Right ventricle myocardium superior (tissue), 1 donor: ENCODE measurements at places on chromosomes 7 and 10. TPM values are rescaled to one million over a fixed set of nuclear protein-coding genes. Genes with fewer than 3 reads are reported as not detected.

- DNase-seq = no peak
Measured at GRCh38 chr7:109842386-109842785, 1248.5 kb upstream of the LRRN3 start.

- peak; percentile 84 for DNase-seq
Measured at GRCh38 chr10:33661580-33662336, 327.3 kb upstream of the NRP1 start.

DNA sequence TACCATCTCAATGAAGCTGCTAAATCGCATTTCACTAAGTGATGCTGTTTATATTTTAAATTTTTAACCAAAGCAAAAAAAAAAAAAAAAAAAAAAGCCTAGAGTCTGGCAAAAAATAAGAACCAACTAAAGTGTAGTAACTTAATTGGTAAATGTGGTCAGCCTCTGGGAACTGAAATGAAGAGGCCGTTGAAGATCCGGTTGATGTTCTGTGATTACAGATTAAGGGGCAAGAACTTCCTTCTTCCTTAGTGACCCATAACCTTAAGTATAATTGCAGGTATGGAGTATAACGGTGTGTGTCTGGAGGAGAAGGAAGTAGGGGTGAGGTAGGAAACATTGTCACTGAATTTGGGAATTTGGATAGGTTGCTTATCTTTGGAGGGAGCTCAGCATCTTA is 7.7 kb upstream of the SRGN start:
- no peak for DNase-seq

GRCh38 chr7:127771707-127772106 is 119.7 kb downstream of the SND1 start:
- DNase-seq = no peak

Gene GRIFIN
- total RNA-seq = not detected

DNA sequence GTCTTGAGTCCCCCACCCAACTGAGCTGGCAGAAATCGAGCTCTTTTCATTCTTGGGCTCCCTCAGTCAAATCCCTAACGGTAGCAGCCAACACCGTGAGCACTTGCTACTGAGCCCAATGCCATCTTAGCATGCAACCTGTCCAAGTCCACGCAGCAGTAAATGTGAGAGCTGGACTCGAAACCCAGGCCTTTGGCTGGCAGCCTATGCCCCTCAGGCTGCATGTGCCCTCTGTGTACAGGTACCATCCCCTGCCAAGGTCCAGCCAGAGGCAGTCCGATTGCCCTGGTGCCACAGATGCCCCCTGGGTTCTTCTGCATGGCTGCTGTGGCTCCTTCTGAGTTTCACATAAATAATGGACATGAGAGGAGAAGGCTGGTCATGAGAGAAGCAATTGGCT is 1.2 kb upstream of the TMEM273 start:
- DNase-seq = no peak

- no peak for DNase-seq
Measured at GRCh38 chr10:71538608-71539260, 142.0 kb downstream of the CDH23 start.

GRCh38 chr10:94115725-94116124 is 122.0 kb downstream of the PLCE1 start:
- no peak for DNase-seq

- no peak for DNase-seq
Measured at GRCh38 chr10:86793696-86794095, 37.3 kb downstream of the BMPR1A start.

- DNase-seq = no peak
Measured at GRCh38 chr7:112159351-112159750, 46.8 kb downstream of the DOCK4 start.

- no peak for DNase-seq
Measured at GRCh38 chr7:144477348-144477747, 73.9 kb upstream of the NOBOX start.

Gene SLC13A1
- total RNA-seq = not detected

- no peak for DNase-seq
Measured at GRCh38 chr10:116744163-116744753, 1.9 kb upstream of the HSPA12A start.

Gene MRPS33
- total RNA-seq = 136 TPM

DNA sequence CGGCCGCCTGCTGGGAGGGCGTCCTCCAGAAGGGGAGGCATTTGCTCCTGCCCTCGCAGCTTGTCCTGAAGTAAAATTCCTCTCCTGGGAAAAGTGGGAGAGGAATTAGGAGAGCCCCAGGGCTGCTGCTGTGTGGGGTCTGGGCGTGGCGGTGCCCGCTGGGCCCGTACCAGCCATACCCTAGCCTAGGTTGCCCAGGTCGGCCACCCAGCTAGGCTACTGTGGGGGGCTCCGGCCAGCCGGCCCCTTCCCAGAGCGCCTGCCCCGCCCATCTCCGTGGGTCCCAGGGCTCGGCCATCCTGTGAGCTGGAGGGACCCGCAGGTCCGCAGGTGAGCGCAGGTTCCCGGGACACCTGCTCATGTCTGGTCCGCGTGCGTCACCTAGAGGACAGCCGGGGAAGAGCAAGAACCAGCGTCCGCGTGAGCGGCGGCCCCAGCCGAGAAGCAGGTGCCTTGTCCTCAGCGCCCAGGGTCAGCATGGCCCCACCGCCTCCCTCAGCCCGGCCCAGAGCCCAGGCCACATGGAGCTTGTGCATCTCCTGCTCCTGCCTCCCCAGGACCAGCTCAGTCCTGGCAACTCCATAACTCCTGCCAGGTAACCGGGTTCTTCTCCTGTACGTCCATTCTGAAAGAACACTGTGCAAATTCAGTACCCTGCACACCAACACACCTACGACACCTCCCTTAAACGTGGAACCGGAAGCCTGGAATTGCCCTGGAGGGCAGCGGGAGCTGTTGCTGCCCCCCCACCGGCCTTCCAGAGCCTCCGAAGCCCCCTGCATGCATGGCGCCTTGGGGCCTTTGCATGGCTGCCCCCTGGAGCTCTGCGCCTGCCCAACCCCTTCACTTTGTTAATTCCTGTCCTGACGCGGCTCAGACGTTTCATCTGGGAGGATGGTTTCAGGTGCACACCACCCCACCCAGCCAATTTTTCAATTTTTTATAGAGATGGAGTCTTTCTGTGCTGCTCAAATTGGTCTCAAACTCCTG is 22.8 kb upstream of the FOXL3 start:
- DNase-seq = peak; percentile 36

GRCh38 chr10:58518775-58519174 is 6.1 kb downstream of the BICC1 start:
- no peak for DNase-seq

Gene PILRA
- total RNA-seq = 3.6 TPM

DNA sequence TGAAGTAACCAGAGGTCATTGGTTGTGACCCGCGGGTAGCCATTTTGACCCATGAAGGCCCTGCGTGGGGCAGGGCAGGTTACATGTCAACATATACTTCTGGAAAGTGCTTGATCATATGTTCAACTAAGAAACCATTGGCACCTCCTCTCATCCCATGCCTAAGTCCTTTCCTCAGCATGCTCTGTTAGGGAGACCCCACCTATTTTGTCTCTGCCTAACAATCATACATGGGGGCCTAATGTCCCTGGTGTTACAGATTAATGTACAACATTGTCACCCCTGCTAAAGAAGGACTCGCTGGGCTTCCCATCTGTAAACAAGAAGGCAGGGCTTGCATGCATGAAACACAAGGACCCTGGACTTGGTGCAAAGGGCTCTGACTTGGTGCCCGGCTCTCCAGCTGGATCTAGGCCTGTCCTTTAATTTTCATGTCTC is 133.7 kb upstream of the TNS3 start:
- no peak for DNase-seq

Gene TMEM106B
- total RNA-seq = 43.2 TPM

DNA sequence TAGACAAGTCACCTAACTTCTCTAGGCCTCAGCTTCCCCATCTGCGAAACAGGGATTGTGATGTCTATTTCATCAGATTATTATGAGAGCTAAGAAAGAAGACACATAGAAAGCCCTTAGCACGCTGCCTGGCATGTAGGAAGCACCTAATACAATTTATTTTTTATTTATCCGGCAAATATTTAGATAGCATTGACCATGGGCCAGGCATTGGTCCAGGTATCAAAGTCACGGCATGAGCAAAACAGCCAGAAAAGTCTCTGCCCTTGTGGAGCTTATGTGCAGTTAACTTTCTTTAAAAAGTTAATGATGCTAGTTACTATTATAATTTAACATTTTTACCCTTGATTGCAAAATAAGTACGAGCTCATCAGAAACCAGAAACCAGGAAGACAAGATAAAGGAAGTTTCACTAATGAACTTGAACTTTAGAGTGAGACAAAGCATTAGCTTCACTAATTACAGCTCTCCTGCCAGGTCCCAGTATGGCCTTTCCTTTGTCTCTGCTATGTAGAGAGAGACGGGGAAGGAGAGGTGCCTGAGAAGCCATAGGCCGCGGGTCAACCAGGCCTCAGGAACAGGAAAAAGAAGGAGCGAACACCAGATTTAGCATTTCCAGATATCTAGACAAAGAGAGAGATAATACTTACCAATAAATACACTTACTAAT is 139.5 kb upstream of the ADAM12 start:
- no peak for DNase-seq

GRCh38 chr10:113689057-113689456 is 9.3 kb downstream of the CASP7 start:
- no peak for DNase-seq

Gene CRHR2
- 0.24 TPM for total RNA-seq

DNA sequence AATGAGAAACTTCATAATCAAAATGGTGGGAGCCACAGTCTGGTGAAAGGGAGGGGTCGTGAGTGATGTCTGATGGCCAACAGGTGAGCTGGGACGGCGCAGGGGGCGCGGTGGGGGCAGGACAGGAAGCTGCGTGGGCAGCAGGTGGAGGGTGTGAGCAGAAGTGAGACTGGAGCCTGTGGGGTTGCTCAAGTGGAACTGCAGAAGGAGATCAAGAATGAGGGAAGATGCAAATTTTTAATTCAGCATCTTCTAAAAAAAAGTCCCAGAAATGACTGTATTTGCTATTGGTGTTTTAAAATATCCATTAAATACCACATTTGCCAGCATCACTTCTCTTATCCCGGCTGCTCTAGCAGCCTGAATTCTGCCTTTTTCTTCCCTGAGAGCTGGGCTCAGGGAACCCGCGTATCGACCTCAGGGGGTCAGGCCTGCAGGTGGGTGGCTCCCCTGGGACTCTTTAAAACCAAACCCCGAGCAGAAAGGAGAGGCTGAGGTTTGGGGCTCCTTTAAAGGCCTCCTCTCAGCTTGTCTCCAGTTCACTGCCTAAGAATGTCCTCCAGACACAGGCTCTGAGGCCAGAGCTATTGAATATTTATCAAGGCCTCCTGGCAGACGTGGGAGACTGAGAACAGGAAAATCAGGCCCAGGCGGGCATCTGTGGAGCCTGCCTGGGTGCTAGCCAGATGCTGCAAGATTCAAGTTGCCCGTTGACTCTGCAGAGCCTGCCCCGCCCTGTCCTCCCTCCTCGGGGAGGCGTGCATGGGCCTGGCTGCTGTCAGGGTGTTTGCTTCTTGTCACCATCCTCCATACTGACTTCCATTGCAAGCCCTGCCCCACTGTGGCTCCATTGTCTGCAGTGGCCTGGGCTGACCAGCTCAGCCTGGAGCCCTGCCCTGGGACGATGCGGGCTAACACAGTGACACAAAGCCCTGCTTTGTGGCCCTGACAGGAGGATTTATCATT is 53.9 kb downstream of the SYPL1 start:
- peak; percentile 49 for DNase-seq

Gene IFIT1B
- total RNA-seq = not detected

Gene LRRC4
- 1.9 TPM for total RNA-seq

DNA sequence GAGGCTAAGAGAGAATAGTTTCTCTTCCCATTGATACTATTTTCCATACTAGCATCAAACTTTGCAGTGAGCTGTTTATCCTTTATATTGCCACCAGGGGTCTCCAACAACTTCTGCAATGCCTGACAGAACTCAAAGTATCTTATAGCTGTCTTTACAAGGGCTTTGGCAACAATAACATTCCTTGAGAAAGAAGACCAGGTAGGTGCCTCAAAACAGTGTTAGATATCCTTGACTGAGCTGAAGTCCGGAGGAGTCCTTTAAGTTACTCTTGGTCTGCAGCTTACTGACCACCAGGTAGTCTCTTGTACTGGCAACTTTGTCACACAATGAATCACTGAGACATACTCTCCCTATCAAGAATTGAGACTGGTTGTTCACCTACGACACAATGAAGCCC is 30.0 kb upstream of the TES start:
- no peak for DNase-seq

GRCh38 chr7:109256762-109257560 is 687.3 kb downstream of the DNAJB9 start:
- no peak for DNase-seq

- no peak for DNase-seq
Measured at GRCh38 chr7:26538216-26538615, 246.6 kb downstream of the SNX10 start.

- no peak for DNase-seq
Measured at GRCh38 chr10:30014511-30014910, 44.9 kb downstream of the JCAD start.

Gene STOX1
- 0.38 TPM for total RNA-seq

- no peak for DNase-seq
Measured at GRCh38 chr7:66537876-66538275, 90.8 kb upstream of the KCTD7 start.

Gene CDK14
- total RNA-seq = 24.2 TPM

- DNase-seq = peak; percentile 98
Measured at GRCh38 chr7:87876040-87876868, at the start of the genes DBF4 and SLC25A40. Gene DBF4, plus strand, starts transcription at chr7:87876493. Its CDS starts 240 bp downstream, at chr7:87876733. Gene SLC25A40, minus strand, starts transcription at chr7:87876360. Its CDS starts 17,633 bp downstream, at chr7:87858727.

Gene H2AZ2
- 257 TPM for total RNA-seq

Gene SPDYE16
- not detected for total RNA-seq
